ENCODE measurements at places on chromosomes 7 and 10.

DNA sequence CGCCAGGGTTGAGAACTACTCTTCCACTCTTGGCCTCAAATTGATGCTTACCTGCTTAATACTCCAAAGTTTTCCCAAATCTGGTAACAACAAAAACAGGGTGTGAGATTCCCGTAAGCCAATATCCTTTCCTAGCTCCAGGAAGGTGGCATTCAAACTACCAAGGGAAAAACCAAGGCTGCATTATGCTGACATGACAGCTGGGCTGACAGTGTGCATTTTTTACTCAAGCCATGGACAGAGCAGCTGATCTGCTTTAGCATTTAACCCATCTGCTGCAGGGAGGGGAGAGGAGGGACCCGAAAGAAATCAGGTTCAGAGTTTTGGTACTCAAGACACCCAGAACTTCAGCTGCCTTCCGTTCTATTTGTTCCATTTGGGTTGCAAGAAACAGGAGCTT lies 49.8 kb upstream of the RAPGEF5 start:
- DNase-seq, result no peak

GRCh38 chr7:71342202-71342601 lies 210.3 kb downstream of the GALNT17 start:
- DNase-seq, result no peak

DNA sequence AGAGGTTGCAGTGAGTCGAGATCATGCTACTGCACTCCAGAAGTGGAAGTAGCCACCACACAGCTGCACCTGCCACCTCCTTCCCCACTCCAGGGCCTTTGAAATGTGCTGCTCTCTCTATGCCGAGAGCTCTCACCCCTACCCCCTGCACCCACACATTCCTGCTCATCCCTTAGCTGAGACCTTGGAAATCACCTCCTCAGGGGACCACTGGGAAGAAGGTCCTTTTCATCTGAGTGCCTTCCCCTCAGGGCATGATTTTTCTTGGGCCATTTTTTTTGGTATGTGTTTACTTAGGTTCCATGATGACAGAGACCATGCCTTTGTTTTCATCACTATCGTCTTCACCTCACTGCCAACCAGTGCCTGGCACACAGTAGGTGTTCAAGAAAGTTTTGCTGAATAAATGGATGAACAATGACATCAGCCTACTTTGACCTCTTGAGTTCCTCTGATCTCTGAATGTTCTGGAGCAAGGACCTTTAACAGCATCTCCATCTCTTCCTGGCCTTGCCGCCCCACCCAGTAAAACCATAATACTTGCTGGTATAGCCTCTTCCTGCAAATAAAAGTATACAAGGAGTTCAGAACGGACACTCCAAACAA lies 166.6 kb upstream of the KLF14 start:
- no peak for DNase-seq

DNA sequence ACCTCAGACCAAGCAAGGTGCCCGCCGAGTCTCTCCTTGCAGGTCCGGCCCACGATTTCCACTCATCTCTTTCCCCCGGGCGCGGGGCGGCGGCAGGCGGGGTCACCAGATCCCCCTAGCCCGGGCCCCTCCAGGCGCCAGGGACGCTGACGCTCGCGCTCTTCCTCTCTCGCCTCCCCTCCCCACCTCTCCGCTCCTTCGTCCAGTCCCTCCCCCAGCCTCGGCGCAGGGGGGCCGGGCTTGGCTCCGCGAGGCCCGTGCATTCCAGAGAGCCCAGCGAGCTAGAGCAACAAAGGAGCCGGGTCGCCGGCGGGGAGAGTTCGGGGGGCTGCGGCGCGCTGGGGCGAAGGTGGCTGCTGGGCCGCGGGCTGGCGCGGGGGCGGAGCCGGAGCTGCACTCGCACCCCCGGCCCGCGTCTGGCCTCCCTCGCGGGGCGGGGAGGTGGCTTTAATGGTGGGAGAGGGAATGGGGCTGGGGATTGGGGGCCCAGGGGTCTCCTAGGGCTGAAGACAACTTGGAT lies at the start of gene SMO:
Gene SMO, plus strand, starts transcription at position 262 of the 520 bp plus-strand sequence. CDS start 519 bp downstream, outside the sequence.
- DNase-seq, result peak; percentile 36

- DNase-seq, result peak; percentile 41
Observed at GRCh38 chr7:5827755-5828154, 46.3 kb upstream of the RNF216 start.

DNA sequence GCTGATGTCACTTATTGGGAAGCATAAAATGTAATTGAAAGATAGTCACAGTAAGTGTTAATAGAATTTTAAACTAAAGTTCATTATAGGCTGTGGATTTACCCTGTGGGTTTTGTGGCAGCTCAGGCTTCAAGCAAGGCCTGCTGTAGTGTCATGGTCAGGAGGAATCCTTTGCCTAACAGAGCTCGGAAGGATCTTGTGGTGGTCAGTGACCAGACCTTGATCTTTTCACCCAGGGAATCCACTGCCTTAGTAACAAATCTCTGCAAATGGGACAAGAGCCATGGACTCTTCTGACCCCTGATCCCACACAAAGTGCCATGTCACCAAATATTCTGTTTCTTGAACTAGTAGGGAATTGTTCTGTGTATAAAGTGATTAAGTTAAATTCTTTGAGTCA lies 20.6 kb upstream of the HDAC9 start:
- DNase-seq, result no peak

DNA sequence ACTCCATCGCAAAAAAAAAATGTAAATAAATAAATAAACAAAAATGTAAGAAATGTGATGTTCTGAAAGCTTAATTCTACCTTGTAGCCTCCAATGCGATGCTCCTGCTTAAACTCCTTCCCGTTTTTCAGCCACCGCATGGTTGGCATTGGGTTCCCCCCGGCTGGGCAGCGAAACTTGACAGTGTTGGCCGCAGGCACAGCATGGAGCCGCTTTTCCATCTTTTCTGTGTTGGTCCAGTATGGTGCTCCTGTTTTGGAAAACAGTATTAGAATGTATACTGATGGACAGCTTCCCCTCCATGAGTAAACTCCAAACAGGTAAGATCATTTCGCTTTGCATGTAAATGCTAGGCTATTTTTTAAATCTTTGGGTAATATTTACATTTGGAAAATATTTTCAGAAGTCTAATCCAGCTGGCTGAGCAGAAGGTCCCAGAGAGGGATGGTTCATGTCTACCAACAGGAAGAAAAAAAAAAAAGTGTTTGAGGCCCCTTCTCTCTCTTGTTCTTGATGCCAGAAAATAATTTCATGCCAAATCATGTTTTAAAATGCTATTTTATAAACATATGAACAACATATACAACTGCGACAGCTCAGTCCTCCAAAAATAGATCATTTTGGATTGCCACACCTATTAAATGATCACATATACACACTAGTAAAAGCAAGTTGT lies 46.9 kb downstream of the FGFR2 start:
- DNase-seq, result no peak

GRCh38 chr7:91620827-91621226 lies 259.7 kb downstream of the MTERF1 start:
- DNase-seq, result no peak

DNA sequence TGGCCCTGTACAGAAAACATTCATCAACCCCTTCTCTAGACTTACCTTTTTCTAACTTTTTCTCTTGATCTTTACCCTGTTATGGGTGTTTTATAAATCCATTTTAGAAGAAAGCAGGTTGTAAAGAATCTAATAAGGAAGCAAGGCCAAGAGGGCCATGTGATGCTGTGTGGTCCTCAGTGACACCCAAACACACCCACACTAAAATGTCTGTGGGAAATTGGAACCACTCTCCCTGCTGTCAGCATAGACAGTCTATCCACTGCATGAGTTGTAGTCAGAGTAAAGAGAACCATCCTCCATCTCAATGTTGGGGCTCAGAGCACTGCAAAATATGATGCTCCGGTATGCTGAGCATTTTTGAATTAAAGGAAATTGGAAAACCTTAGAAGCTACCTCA lies 235.5 kb downstream of the SKIDA1 start:
- no peak for DNase-seq

GRCh38 chr10:17736223-17736622 lies 15.8 kb upstream of the TMEM236 start:
- DNase-seq, result peak; percentile 12

- DNase-seq, result no peak
Observed at GRCh38 chr7:38700116-38700515, 68.9 kb upstream of the AMPH start.
